Astrocyte (in vitro differentiated cells and primary cell): ENCODE measurements at places on chromosomes 5 and 9. TPM values are rescaled to one million over a fixed set of nuclear protein-coding genes. Genes with fewer than 3 reads are reported as not detected.

Gene NEURL1B
- 7.5 and 9.8 TPM in 2 replicates for total RNA-seq

Gene REEP2
- total RNA-seq: 16.0 and 17.2 TPM in 2 replicates

Gene IRX2
- total RNA-seq: 6.7 and 7.0 TPM in 2 replicates

Gene PCDHB14
- 5.6 and 6.4 TPM in 2 replicates for total RNA-seq

Gene IL13
- not detected in 2 replicates for total RNA-seq

DNA sequence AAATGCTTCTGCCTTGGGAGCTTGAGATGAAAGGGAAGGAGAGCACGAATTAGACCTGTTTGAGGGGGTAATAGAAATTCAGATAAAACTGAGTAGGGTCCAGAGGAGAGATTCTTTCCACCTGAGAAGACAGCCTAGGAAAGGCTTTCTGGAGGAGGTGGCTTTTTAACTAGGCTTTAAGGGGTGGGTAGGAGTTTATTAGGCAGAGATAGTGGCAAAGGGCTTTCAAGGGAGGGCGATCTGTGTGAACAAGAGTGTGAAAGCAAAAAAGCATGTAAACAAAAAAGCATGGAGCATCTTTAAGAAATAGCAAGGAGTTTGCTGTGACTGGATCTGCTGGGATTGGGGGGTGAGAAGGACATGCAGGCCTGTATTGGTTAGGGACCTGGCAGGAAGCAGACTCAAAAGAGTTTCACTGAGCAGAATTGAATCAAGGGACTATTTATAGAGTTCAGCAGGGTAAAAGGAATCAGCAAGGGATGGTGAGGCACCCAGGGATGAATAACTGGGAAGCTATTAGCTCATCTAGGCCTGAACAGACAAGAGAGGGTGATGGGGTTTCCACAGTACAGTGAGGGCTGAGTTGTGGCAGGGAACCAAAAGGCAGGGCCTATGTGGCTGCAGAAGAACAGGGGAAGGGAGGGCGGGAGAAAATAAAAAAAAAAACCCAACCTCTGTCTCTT is 18.8 kb downstream of the SLC1A1 start:
- no peaks in the 10 kb centered on the region for H3K27me3 ChIP-seq
- peak overlapping the region; percentile 55 for H3K27ac ChIP-seq
- H3K4me1 ChIP-seq: peaks cover 18% of the 10 kb centered on the region
- H3K36me3 ChIP-seq: no peaks in the 10 kb centered on the region
- no peak overlapping the region for H3K4me3 ChIP-seq

GRCh38 chr9:32218100-32218767 is 166.2 kb upstream of the ACO1 start:
- no peak overlapping the region for H3K4me3 ChIP-seq
- DNase-seq: no peak
- H3K27me3 ChIP-seq: no peaks in the 10 kb centered on the region
- no peaks in the 10 kb centered on the region for H3K36me3 ChIP-seq
- H3K4me1 ChIP-seq: no peaks in the 10 kb centered on the region

GRCh38 chr5:62578540-62578939 is at the start of gene LRRC70:
Gene LRRC70 (plus strand): TSS chr5:62578819. CDS start chr5:62579439, 620 bp downstream.
- DNase-seq: peak; percentile 57
- no peaks in the 10 kb centered on the region for H3K27me3 ChIP-seq
- H3K36me3 ChIP-seq: no peaks in the 10 kb centered on the region
- no peaks in the 10 kb centered on the region for H3K4me1 ChIP-seq
- H3K4me3 ChIP-seq: no peak within 1 kb of the TSS

GRCh38 chr9:13597004-13597403 is 317.5 kb upstream of the MPDZ start:
- H3K27me3 ChIP-seq: no peaks in the 10 kb centered on the region
- H3K36me3 ChIP-seq: no peaks in the 10 kb centered on the region
- H3K4me3 ChIP-seq: no peak overlapping the region
- H3K4me1 ChIP-seq: no peaks in the 10 kb centered on the region

GRCh38 chr5:17217493-17218352 is at the start of gene BASP1:
Gene BASP1 (plus strand): TSS chr5:17217631. CDS start chr5:17275217, 57,586 bp downstream.
- peaks cover 24% of the 10 kb centered on the region for H3K4me1 ChIP-seq
- peak; percentile 68 for DNase-seq
- H3K36me3 ChIP-seq: no peaks in the 10 kb centered on the region
- H3K27me3 ChIP-seq: no peaks in the 10 kb centered on the region
- H3K27ac ChIP-seq: peak within 1 kb of the TSS; percentile 94
- H3K4me3 ChIP-seq: peak within 1 kb of the TSS; percentile 97

DNA sequence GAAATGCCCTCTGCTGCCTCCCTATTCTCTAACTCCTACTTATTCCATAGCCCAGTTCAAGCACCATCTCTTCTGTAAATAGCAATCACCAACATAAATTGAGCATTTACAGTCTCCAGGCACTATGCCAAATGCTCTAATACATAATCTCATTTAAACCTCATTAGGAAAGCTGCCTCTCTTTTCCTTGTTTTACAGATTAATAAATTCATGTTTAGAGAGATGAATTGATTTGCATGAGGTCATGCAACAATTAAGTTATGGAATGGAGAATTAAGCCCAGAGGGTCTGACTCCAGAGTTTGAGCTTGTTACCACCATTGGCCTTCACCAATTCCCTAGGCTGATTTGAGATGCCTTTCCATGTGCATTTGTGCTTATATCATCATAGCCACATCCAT is 23.4 kb upstream of the RFX3 start:
- H3K4me1 ChIP-seq: no peaks in the 10 kb centered on the region
- H3K27me3 ChIP-seq: no peaks in the 10 kb centered on the region
- no peaks in the 10 kb centered on the region for H3K36me3 ChIP-seq
- no peak for DNase-seq

- no peaks in the 10 kb centered on the region for H3K27me3 ChIP-seq
- H3K4me3 ChIP-seq: no peak overlapping the region
- peaks cover 19% of the 10 kb centered on the region for H3K4me1 ChIP-seq
- DNase-seq: no peak
- H3K27ac ChIP-seq: no peak overlapping the region
- H3K36me3 ChIP-seq: no peaks in the 10 kb centered on the region
Measured at GRCh38 chr5:177314376-177315342, 3.0 kb upstream of the MXD3 start.

DNA sequence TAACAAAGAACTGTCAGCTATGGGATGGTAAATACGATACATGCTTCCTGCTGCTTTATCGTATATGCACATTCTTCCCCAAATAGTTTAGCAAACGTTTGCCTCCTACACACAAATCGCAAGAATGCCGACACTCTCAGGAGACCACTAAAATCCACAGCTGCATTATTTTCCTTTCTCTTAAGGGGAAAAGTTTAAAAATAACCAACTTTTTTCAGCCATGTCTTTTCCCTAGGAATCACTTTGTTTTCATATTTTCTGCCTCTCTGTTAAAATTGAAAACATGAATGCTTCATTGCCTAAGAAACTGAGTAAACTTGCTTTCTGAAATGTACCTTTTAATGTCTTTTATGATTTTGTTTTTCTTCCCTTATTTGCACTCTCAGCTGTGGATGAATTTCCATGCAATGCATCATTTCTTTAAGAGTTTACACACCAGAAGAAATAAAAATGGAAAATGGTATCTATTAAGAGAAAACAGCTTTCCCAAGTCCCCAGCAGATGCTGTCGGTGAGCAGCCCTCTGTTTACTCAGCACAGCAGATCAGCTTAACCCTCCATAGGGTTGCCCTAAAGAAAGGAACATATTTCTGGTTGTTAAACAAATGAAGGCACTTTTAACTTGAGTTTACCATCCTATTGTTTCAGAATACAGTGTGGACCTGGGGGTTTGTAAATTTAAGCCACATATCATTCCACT is 66.2 kb downstream of the IZUMO3 start:
- H3K36me3 ChIP-seq: no peaks in the 10 kb centered on the region
- no peak overlapping the region for H3K27ac ChIP-seq
- no peak overlapping the region for H3K4me3 ChIP-seq
- H3K27me3 ChIP-seq: no peaks in the 10 kb centered on the region
- no peak for DNase-seq

DNA sequence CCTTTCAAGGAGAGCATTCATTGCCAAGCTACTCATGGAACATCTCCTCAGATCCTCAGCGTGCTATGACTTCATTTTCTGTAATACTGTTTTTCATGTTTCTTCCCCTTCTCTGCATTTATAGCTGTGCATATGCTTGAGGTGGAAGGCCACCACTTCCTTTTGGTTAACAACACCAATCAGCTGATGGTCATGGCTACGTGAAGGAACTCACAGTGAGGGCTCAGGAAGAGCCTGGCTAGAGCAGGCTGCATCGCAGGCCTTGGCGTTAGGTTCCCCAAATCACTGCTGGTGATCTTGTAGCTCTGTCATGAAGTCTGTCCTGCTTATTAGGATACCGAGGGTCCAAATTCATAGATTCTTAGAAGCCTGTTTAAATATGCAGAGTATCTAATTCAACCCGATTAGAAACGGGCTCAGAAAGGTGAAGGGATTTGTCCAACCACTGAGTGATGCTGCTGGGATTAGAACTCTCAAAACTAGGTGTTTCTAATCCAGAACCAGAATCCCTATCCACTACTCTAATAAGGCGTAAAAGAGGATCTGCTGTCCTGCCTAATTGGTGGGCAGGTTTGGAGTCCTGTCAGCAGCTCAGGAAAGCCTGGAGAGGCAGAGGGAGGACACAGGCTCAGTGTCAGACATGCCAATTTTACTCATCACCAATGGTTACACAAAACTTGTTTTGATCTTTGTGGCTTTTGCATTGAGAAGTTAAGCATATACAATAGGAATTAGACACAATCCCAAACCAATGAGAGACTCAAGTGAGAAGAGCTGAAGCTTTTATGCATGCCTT is 7.5 kb downstream of the SYK start:
- H3K4me3 ChIP-seq: no peak overlapping the region
- no peak overlapping the region for H3K27ac ChIP-seq
- H3K36me3 ChIP-seq: no peaks in the 10 kb centered on the region
- DNase-seq: no peak

DNA sequence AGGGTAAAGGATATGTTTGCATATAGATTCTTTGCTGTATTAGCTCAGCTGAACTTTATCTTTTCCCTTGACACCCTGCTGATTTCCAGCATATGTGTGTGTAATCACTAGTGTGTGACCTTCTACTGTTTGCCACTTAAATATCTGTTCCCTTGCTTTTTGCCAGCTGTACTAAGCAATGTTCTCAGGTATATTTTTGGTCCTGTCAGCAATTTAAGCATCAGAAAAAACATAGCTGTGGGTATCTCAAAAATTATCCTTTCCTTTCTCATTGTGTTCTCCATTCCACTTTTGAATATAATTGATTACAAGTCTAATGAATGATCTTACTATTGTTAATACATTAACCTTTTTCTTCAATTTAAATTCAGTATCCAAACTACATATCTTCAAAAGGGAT is 59.2 kb upstream of the CDH10 start:
- H3K36me3 ChIP-seq: no peaks in the 10 kb centered on the region
- no peaks in the 10 kb centered on the region for H3K27me3 ChIP-seq
- H3K4me1 ChIP-seq: no peaks in the 10 kb centered on the region
- no peak overlapping the region for H3K27ac ChIP-seq
- DNase-seq: no peak

DNA sequence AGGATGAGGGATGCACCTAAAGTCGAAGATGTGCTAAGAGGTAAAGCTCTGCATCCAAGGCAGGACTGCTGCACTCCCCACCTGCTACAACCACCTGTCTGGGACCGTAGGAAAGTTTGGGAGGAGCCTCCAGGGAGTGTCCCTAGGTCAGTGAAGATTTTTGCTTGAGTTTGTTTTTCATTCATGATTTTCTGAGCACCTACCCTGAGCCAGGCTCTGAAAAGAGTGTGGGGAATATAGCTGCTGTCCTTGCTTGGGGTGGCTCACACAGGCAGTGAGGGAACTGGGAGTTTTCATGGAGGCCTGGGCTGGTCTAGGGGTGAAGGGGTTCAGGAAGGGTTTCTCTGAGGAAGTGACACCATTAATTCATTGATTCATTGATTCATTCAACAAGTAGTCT is 48.9 kb downstream of the SAR1B start:
- H3K4me3 ChIP-seq: no peak overlapping the region
- no peaks in the 10 kb centered on the region for H3K27me3 ChIP-seq
- DNase-seq: no peak

DNA sequence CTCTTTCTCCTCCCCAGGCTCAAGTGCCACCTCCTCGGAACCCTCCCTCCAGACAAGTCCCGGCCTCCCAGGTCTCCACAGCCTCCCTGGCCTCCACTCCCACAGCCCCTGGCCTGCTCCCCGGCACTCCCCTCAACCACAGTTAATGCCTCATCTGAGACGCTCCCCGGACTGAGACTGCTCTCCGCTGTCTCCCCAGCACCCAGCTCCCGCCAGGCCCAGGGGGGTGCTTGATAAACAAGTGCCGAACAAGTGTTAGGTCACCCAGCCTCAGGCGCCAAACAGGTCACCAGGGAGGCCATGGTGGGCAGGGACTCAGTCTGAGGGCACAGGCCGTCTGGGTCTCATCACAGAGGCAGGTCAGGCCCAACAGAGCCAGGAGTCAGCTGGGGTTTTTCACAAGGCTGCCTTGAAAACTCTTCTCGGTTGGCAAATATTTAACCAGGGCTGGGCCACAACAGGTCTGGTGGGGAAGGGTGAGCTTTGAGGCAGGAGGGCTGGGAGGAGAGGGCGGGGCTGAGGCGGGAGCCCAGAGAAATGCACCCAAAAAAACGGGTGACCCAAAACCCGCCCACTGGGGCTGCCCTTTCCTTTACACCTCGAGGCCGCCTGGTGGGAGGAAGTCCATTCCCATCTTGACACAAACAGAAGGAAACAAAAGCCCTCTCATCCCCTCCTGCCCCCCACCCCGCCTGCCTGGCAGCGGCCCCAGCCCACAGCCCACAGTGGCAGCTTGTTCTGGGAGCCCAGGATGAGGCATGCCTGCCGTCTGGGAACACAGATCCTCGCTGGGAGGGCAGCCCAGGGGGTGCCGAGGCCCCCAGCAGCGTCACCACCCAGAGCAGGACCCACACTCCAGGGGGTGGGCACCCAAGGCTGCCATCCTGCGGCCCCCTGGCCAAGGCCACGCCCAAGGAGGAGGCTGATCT is 66.6 kb upstream of the STXBP1 start:
- H3K4me1 ChIP-seq: peaks cover 61% of the 10 kb centered on the region
- H3K36me3 ChIP-seq: peaks cover 8% of the 10 kb centered on the region
- H3K4me3 ChIP-seq: no peak overlapping the region
- H3K27ac ChIP-seq: peak overlapping the region; percentile 86
